ENCODE measurements at places on chromosomes 6 and 20.

DNA sequence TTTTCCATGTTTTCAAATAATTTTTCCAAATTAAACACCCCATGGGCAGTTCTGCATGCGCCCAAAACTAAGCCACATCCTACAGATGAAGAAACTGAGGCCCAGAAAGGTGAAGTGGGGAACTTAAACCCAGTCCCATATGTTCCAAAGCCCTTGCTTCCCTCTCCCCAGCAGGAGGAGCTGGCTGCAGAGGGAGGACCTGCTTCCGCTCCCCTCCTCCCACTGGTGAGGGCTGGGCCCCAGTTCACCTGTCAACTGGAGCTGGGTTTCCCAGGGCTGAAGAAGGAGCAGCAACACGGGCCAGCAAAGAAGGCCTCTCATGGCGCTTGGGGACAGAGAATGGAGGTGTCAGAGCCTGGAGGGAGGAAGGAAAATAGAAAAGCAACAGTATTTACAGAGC, 1.4 kb upstream of the RBPJL start:
- DNase-seq = no peak

GRCh38 chr6:3308106-3308505, 49.4 kb downstream of the PSMG4 start:
- DNase-seq = no peak

- DNase-seq = no peak
These were observed 21.1 kb downstream of the TPD52L1 start for GRCh38 chr6:125174626-125175025.

- no peak for DNase-seq
These were observed 104.1 kb downstream of the UST start for GRCh38 chr6:148850964-148851363.

GRCh38 chr6:33974030-33974429, 170.2 kb upstream of the MLN start:
- no peak for DNase-seq

DNA sequence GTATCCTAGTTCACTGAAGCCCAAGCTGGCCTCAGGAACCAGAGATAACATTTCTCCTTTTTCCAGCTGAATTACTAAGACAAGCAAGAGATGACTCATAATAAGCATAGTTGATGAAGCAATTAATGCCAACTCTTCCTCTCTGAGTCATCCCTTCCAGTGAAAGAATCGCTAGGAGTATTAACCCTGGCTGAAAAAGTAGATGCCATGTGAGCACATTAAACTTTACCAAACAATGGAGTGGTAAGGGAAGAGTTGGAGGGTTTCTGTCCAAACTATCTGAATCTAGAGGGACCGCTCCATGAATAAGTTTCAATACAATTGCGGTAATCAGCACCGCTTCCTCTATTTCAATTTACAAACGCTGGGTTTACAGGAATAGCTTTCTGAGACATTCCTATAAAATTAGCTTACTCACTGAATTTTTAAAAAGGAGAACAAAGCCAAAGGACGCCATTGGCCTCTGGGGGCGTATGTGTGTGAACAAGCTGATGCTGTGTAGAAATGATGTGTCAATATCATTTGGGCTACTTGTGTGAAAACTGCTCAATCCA, 48.3 kb downstream of the ATXN1 start:
- DNase-seq = no peak

- no peak for DNase-seq
These were observed 89.0 kb upstream of the LYRM2 start for GRCh38 chr6:89727501-89727900.

DNA sequence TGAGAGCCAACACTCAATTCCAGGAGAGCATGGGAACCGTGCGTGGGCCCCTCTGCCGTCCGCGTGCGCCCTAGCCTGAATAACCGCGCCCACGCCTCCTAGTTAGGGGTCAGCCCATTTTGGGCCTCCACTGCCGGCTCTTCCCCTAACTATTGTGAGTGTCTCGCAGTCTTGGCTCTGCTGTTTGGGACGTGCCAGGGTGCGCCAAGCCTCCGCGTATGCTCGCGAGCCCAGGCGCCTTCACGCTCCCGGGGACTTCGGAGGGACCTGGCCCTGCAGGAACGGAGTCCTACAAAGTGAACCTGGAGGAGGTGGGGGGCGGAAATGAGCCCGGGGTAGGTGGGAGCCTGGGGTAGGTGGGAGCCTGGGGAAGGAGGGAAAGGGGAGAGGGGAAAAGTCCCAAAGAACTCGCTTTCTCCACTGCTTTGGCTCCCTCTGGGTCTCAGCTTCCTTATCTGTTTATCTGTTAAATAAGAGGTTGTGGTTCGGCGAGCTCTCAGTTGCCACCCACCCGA, 873 bp upstream of the GCM2 start:
- no peak for DNase-seq

DNA sequence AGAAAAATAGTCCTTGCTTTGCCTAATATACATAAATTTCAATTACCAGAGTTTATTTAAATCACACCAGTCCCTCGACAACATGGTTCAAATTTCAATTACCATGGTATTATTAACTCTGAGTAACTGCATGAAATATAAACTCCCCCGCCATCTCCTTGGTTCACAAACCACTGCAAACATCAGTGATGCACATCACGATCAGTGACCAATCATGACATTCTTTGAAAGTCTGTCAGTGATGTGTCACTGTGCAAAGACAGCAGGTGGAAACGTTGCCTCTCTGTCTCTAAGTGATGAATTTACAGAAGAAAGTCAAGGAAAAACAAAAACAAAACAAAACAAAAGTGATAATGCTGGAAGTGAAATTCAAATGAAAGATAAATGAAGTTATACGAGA, 86.7 kb downstream of the TASP1 start:
- DNase-seq = no peak

- no peak for DNase-seq
These were observed 182.6 kb upstream of the NOX3 start for GRCh38 chr6:155638200-155638599.

DNA sequence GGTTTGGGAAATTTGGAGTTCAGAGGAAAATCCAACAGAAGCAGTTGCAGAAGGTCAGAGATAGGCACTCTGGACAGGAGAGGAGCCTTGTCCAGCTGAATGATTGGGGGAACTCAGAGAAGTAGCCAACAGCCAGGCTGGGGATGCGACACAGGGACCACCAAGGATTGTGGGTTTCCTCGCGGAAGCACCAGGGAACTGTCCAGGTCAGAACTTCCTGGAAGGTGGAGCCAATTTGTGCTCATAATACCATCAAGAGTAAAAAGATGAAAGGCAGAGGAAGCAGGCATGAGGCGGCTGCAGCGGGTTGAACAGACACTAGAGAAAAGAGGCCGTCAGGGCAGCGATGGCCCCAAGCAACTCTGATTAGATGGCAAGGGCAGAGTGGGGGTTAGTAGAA, 33.7 kb downstream of the MDFI start:
- DNase-seq = no peak

DNA sequence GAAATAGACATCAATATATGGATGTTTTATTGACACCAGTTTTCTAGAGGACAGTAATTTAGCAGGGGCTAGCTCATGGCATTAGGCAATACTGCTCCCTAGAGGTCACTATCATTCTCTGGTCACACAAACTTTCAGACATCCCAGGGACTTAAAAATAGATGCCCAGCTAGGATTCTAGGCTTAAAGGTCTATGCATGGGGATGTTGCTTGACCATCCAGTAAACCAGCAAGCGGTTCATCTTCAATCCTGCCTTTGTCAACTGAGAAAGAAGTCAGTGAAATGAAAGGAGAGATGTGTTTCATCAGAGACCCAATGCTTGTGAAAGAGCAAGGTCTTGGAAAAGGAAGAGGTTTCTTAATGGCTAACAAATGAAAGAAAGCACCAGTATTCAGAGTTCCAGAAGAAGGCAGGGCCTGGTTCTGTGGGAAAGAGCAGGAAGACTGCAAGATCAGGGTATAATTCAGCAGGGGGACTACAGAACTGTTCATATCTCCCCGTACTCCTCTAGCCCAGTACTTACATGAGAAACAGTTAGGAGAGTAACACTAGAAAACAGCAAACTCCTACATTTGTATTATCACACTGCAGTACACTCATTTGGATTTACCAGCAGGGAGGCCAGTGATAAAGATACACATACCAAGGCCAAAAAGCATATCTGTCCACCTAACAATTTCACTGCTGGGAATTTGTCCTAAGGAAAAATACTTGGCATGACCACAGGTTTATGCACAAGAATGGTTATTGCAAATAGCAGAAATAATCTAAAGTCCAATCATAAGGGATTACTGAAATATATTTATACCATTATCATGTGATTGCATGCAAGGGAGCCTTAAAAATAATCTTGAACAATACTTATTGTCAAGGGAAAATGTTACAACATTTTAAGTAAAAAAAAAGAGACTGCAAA, 151.4 kb upstream of the LAMA2 start:
- peak; percentile 8 for DNase-seq

DNA sequence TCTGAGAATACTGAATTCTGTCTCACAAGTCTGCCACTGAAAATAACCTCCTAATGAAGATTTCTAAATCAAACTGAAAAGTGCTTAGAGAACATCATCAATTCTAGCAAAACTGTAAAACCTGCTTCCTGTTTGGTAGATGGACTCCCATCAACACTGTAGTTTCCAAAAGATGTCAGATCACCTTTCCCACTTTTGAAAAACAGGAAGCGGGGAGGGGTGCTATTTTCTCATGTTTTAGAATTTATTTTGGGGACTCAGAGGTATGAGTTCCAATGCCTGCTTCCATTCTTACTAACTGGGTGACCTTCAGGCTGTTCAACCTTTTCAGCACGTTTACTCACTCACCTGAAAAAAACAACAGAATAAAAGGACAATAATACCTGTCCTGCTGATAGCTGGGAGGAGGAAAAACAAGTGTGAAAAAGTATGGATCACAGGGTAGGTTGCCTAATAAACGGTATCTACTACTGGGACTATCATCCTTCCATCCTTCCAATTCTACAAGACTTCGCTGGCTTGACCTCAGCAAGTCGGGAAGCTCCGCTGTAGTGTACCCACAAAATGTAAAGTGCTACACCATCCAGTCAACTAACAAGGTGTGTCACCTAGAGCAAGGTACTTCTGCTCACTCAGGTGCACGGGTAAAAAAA, 1.1 kb downstream of the ATP5F1E start:
- no peak for DNase-seq

DNA sequence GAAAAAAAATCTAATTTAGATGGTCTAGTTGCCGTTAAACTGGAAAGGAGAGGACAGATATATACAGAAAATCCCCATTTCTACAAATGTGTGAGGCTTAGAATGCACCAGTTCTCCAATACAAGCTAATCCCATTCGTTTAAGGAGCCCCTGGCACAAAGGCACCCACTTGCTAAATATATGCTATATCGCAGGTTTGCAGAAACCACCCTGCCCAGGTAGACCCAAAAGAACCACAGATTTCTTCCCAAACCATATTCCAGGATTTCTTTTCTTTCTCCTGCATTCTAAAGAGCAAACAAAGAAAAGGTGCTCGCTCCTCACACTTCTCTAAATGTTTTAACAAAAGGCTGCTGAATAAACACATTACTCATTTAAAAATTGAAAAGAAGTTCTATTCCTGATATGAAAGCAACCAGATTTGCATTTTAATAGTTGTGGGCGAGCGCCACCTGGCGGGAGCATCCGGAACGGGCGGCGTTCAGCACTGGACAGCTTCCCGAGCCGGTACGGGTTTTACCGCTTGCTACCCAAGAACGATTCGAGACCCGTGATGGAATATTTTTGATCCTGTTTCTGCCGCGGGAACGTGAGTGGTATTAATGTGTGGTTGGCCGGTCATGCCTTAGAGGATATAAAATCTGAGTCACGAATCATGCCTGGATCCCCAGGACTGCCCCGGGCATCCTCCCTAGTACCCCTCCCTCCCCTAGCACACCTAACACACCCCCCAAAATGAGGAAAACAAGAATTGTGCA, 2.1 kb downstream of the PTPRT start:
- no peak for DNase-seq

Data from left renal cortex interstitium (tissue), 4 donors.